ENCODE measurements at places on chromosomes 7 and 10. TPM values are rescaled to one million over a fixed set of nuclear protein-coding genes. Genes with fewer than 3 reads are reported as not detected.

MYH16 gene
- 11.7 TPM for total RNA-seq

LIPF gene
- total RNA-seq: not detected

DNA sequence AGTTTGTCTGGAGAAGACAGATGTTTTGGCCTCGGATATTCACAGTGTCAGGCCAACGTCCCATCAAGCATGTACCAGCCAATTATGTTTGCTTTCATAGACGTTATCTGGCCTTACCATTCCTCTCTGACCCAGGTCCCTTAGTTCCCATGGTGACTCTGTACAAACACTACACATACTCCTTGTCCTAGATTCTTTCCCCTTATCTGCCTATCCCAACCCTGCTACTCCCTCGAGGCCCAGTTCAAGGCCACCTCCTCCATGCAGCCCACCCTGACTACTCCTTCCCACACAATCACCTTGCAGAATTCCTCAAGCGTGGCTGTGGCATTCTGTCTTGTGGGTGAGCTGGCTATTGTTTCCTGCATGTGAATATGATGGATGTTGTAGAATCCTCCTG is 155.2 kb downstream of the PRKAG2 start:
- peak; percentile 58 for DNase-seq

GRCh38 chr10:123582084-123582989 is 83.8 kb upstream of the GPR26 start:
- peak; percentile 60 for DNase-seq

CPEB3 gene
- 1.1 TPM for total RNA-seq

GIMAP4 gene
- not detected for total RNA-seq

CREB3L2 gene
- total RNA-seq: 41.2 TPM

CALHM3 gene
- 13.1 TPM for total RNA-seq

DNA sequence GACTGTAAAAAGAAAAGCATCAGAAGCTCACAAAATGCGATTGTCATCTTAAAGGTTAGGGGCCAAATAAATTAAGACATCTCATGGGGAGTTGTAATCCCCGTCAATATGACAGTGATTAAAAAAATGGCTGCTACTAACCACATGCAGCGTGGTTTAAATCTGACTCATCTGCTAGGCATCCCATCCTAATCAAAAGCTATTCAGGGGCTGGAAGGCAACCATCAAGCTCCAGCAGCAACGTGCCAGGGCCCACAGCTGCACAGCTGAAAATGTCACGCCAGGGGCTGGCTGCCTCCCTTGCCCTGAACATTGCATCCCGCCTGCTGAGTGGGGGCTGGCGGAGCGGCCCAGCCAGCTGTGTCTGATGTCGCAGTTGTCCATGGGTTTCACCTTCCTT is 66.3 kb upstream of the FRMD4A start:
- peak; percentile 81 for DNase-seq

GRCh38 chr10:49373361-49373760 is 22.5 kb downstream of the DRGX start:
- DNase-seq: no peak

DNA sequence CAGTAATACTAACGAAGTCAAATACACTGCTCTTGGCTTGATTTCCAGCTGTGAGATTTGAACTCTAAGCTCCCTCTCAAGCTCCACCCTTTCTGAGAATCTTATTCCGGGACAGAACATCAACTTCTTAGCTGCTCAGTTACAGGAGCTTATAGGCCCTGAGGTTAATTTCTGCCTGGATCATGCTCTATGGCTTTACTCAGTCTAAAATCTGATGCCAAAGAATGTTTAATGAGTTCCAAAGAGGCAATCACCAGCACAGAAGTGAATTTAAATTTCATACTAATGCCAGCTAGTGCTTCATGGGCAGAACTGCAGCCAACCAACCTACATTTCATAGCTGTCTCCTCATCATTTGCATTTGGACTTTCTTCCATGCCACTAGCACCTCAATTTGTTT is 707.2 kb downstream of the MAGI2 start:
- no peak for DNase-seq

All from PC-9 (cell line).